A673 (cell line): ENCODE measurements at places on chromosomes 12 and 14. TPM values are rescaled to one million over a fixed set of nuclear protein-coding genes. Genes with fewer than 3 reads are reported as not detected.

The KRT72 gene
- total RNA-seq: not detected in 2 replicates

The KERA gene
- not detected in 2 replicates for total RNA-seq

The HOXC10 gene
- total RNA-seq: 27.8 and 30.4 TPM in 2 replicates

The VSX2 gene
- not detected in 2 replicates for total RNA-seq

The TAS2R9 gene
- total RNA-seq: not detected in 2 replicates

The ASCL1 gene
- not detected in 2 replicates for total RNA-seq

The ISCA2 gene
- total RNA-seq: 25.5 and 26.3 TPM in 2 replicates

The LRTM2 gene
- total RNA-seq: not detected in 2 replicates

DNA sequence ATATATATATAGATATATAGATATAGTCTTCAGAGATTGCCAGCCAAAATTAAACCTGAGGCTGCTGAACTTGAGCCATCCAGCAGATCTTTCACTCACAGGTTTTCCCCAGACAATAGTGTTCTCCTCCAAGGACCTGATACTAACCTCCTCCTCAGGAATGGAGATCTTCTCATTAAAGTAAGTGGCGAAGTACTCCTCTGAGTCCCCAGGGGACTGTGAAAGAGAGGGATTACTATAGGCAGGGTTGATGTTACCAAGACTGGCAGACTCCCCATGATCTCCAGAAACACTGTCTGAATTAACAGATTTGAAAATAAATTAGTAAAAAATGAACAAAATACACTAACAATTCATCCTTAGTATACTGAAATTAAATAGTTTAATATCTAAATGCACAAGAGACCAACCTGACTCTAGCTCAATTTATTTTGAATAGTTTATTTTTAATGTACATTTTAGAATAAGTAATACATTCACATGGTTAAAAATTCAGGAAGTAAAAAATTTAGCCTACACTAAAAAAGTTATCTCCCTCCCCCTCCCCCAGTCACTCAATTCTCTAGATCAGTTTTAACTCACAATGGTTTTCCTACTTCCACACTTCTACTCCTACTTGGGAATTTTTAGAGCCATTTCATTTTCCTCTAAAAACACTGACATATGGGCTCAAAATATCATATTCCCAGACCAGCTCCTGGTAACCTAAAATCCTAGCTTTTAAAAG is 17.7 kb downstream of the SLC11A2 start:
- no peaks in the 10 kb centered on the region for H3K27me3 ChIP-seq
- DNase-seq: peak; percentile 73

GRCh38 chr12:71904629-71905028 is 34.0 kb upstream of the TPH2 start:
- H3K27me3 ChIP-seq: no peaks in the 10 kb centered on the region
- H3K36me3 ChIP-seq: peaks cover 93% of the 10 kb centered on the region
- no peak overlapping the region for H3K4me3 ChIP-seq
- H3K27ac ChIP-seq: peak overlapping the region; percentile 28
- DNase-seq: no peak
- peaks cover 55% of the 10 kb centered on the region for H3K4me1 ChIP-seq

GRCh38 chr12:131137009-131137835 is 183.5 kb downstream of the ADGRD1 start:
- no peak overlapping the region for H3K4me3 ChIP-seq
- H3K27me3 ChIP-seq: no peaks in the 10 kb centered on the region
- no peak for DNase-seq
- H3K4me1 ChIP-seq: peaks cover 2% of the 10 kb centered on the region
- H3K36me3 ChIP-seq: no peaks in the 10 kb centered on the region
- H3K27ac ChIP-seq: no peak overlapping the region

DNA sequence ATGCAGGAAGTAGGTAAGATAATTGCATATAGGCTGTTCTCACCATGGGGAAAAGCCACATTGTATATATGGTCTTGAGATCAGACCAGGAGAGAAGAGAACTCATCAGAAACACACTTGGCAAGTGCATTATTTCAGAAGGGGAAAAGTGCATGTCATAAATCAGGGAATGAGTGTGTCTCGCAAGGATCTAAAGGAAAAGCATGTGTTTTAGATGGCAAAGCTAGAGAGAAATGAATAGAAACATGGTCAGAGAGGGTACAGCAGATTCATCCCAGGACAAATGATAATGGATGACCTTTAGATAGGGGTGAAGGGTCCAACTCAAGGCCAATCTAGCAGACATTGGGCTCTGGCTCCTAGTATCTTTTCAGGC is 230.2 kb upstream of the NAV3 start:
- H3K4me1 ChIP-seq: no peaks in the 10 kb centered on the region
- no peak overlapping the region for H3K27ac ChIP-seq
- no peak for DNase-seq
- H3K36me3 ChIP-seq: no peaks in the 10 kb centered on the region
- no peak overlapping the region for H3K4me3 ChIP-seq
- no peaks in the 10 kb centered on the region for H3K27me3 ChIP-seq

DNA sequence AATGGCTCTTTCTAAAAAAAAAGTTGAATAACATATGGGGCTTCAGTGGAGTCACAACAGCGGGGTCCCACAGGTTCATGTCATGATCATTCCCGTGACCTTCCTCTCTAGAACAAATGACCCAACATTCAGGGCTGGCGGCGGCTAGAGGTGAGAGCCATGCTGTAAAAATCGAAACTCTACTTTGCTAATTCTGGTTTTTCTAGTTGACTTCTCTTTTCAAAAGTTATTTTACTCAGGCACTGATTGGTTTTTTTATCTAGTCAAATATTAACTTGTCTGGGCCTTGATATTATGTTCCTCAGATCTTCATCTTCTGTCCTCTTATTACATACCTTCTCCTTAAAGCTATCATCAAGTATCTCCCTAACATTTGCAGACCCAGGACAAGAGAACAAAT is 402.9 kb upstream of the SOX5 start:
- H3K4me1 ChIP-seq: no peaks in the 10 kb centered on the region
- no peaks in the 10 kb centered on the region for H3K36me3 ChIP-seq
- no peaks in the 10 kb centered on the region for H3K27me3 ChIP-seq
- no peak overlapping the region for H3K27ac ChIP-seq

GRCh38 chr12:91009319-91009950 is 4.7 kb upstream of the EPYC start:
- H3K27me3 ChIP-seq: no peaks in the 10 kb centered on the region
- H3K36me3 ChIP-seq: no peaks in the 10 kb centered on the region
- no peak for DNase-seq
- no peaks in the 10 kb centered on the region for H3K4me1 ChIP-seq
- H3K4me3 ChIP-seq: no peak overlapping the region
- no peak overlapping the region for H3K27ac ChIP-seq

GRCh38 chr14:104869669-104870367 is 4.8 kb downstream of the CEP170B start:
- no peaks in the 10 kb centered on the region for H3K27me3 ChIP-seq
- H3K27ac ChIP-seq: no peak overlapping the region
- no peak for DNase-seq
- no peaks in the 10 kb centered on the region for H3K36me3 ChIP-seq

DNA sequence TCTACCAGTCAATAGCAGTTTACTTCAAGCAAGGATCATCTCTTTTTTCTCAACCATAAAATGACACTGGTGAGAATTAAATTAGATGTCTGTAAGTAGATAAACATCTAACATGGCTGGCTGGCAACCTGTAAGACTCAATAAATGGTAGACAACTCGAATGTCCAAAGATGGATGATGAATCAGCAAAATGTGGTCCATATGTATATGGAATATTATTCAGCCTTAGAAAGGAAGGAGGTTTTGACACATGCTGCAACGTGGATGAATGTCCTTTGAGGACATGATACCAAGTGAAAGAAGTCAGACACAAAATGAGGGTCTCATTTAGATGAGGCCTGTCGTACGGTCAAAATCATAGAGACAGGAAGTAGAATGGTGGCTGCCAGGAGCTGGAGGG is 46.2 kb downstream of the SPRING1 start:
- H3K27me3 ChIP-seq: no peaks in the 10 kb centered on the region
- no peak for DNase-seq
- peaks cover 17% of the 10 kb centered on the region for H3K4me1 ChIP-seq
- no peak overlapping the region for H3K27ac ChIP-seq
- H3K4me3 ChIP-seq: no peak overlapping the region

- peaks cover 70% of the 10 kb centered on the region for H3K36me3 ChIP-seq
- H3K27ac ChIP-seq: no peak overlapping the region
- no peak for DNase-seq
- H3K4me3 ChIP-seq: no peak overlapping the region
Observed at GRCh38 chr12:124428136-124428791, 133.4 kb downstream of the RFLNA start.

DNA sequence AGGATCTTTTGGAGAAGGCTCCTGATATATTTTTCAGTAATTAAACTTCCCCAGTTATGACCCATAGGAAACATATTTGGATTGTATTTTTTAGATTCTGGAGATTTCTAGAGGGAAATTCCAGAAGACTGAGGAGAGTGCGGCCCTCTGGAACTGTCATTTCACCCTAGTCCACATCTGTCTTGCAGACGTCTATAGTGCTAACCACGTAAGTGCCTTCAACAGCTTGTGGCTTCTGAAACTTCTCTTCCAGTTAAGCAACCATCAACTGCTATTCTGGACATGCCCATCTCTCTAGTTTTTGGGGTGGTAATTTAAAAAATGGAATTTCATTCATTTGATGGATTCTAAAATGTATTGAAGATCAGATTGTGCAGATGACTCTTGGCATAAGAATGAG is 1098.8 kb downstream of the TMEM121 start:
- no peak for DNase-seq
- no peaks in the 10 kb centered on the region for H3K27me3 ChIP-seq
- H3K27ac ChIP-seq: no peak overlapping the region
- no peaks in the 10 kb centered on the region for H3K4me1 ChIP-seq
